ENCODE measurements at places on chromosomes 4 and X. TPM values are rescaled to one million over a fixed set of nuclear protein-coding genes. Genes with fewer than 3 reads are reported as not detected.

- DNase-seq, result peak; percentile 67
Observed at GRCh38 chrX:79366873-79367749, at the start of gene ITM2A. TSS of gene ITM2A (minus strand) at chrX:79367334. CDS start at chrX:79367215, 119 bp downstream.

DNA sequence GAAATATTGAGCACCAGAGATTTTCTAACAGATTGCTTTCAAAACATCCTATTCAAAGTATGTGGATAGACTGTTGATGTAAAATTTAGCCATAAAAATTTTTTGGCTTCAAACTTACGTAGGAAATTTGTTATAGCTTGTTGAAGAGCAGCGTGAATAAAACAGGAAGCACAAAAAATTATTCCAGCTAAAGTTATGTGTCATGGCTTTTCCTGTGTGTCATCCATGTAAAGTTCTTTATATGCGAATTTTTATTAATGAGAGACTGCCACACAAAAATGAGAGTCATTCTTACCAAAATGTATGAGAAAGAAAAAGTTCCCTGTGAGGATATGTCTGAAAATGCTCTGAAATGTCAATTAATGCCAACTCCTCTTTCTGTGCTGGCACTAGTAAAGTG, 19.5 kb downstream of the EPGN start:
- no peak for DNase-seq

The CTPS2 gene
- total RNA-seq, result 17.0 TPM

DNA sequence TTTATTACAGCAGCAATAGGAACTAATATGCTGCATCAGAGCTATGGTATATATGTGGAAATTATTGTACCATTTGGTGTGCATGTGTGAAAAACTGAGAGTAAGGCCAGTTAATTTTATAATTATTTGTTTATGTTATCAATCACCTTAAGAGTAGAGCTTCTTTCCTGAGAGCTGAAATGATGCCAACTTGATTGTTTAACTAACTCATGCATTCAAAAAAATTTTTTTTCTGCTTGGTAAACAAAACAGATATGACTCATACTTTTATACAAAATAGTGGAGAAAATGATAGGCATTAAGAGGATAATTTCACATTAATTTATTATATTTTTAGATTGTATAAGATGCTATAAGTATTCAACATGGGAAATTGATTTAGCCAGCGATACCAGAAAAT, 622.7 kb downstream of the RAPGEF2 start:
- DNase-seq, result no peak

DNA sequence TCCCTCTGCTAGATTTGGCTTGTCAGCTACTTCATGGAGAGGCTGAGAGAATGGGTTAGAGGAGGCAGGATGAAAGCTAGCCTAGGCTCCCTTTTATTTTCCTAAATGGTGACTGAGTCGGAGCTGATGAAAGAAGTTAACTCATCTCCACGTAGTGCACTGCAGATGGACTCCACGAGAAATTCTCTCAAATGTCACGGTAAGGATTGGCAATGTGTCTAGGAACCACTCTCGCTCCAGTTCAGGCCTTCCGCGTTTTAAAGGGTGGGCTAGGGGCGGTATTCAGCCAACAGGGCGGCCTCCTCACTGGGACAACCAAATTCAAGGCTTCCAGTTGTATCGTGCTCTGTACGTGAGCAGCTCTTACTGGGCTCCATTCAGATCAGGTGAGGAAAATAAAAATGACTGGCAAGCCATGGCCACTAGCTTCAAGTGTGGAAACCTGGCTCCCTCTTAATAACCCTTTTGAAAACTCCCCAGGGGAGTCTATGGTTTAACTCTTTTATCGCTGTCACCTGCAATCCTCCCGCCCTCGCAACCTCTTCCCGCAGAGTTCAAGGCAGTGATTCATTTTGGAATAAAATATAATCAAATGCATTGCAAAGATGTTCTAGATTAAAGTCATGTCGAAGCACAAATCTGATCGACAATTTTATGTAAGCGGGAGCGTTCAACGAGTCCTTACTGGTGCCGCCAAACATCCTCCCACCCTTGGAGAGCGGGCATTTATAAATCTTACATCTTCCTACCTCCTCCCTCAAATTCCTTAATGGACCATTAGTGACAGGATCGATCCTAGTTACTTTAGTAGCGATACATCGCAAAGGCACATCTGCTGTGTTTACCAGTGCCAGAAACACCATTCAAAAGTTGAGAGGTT, 1.2 kb downstream of the SPOCK3 start:
- no peak for DNase-seq

GRCh38 chr4:147456706-147457105, 24.2 kb upstream of the EDNRA start:
- no peak for DNase-seq

DNA sequence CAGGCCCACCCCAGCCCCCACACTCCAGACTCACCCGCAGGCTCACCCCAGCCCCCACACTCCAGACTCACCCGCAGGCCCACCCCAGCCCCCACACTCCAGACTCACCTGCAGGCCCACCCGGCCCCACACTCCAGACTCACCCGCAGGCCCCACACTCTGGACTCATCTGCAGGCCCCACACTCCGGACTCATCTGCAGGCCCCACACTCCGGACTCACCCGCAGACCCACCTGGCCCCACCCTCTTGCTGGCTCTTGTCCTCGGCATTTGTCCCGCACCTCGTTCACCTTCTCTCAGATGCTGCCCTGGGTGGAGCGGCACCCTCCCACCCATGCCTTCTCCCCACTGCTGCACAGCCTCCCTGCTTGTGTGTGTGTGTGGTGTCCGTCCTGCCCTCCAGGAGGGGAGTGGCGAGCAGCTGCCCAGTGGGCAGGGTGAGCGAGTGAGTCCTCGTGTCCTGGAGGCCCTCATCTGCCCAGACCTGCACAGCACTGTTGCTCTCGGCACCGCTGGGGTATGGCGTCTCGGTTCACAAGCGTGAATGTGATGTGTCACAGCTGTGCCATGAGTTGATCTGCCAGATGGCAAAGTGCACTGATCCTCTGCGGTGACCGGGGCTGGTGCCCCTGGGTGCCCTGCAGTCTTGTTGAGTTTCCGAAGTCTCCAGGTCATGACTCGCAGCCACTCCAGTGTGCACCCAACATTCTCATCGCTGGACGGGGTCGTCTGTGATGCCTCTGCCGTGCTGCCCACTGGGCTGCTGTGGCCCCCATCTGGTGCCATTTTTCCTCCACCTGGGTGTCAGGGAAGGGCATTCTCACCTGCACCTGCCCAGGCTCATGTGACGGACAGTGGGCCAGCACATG, 27.7 kb downstream of the MAEA start:
- DNase-seq, result no peak

The F8A3 gene
- not detected for total RNA-seq

GRCh38 chrX:129823522-129823921, 20.2 kb downstream of the ZDHHC9 start:
- no peak for DNase-seq

The MAGEA2B gene
- total RNA-seq, result not detected

DNA sequence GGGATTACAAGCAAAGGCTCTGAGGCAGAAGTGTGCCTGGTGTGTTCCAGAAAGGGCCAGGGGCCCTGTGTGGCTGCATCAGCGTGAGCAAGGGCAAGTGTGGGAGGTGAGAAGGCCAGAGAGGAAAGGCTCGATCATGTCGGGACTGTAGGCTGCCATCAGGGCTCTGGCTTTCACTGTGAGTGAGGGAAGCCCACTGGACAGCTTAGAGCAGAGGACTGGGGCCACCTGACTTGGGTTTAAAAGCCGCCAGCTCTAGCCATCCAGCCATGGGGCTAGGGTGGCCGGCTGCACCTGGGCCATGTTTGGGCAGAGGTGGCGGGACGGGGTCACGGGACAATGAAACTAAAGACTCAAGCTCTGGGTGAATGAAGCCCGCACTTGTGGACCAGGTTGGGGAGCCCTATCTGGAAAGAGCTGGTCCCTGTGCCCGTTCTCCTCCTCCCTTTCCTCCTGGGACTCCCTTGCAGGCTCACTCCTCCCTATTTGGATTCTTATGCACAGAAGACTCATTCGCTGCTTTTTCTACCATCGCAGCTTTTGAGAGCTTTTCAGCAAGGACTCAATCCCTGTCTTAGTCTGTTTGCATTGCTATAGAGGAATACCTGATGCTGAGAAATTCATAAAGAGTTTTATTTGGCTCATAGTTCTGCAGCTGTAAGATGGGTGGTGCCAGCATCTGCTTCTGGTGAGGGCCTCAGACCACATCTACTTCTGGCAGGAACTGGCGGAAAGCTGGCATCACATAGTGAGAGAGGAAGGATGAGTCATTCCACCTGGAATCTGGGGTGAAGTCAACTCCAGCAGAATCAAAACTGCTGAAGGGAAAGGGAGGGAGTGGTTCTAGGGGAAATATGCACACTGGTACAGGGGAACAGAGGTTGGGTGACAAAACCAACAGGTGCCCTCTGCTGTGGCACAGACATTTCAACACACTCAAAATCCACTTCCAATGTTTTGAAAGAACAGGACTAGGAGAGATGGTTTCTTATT, 15.3 kb downstream of the CTAG1B start:
- no peak for DNase-seq

GRCh38 chrX:16671005-16671404, 21.0 kb downstream of the S100G start:
- no peak for DNase-seq

Data from sciatic nerve (tissue), 2 donors.